ENCODE measurements at places on chromosomes 12 and 14.

DNA sequence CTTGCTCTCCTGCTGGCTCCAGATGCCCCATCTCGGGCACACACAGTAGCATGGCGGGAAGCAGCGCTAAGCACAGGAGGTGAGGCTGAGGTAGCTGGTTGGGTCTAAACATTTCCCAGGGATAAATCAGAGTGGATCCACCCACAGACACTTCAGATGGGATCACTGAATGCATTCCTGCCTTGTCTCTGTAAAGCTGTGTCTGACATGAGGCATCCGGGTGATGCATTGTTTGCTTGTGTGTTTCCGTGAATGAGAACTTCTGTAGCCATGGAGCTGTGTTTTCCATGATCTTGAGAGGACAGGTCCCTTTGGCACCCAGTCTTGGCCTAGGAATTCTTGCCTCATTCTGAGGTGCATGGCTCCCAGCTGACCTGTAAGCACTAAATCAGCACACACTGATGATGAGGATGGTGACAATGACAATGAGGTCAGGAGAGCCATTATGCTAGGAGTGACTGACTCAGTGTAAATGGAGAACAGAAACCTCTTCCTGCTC, 6.7 kb upstream of the KRT75 start:
- DNase-seq: no peak

DNA sequence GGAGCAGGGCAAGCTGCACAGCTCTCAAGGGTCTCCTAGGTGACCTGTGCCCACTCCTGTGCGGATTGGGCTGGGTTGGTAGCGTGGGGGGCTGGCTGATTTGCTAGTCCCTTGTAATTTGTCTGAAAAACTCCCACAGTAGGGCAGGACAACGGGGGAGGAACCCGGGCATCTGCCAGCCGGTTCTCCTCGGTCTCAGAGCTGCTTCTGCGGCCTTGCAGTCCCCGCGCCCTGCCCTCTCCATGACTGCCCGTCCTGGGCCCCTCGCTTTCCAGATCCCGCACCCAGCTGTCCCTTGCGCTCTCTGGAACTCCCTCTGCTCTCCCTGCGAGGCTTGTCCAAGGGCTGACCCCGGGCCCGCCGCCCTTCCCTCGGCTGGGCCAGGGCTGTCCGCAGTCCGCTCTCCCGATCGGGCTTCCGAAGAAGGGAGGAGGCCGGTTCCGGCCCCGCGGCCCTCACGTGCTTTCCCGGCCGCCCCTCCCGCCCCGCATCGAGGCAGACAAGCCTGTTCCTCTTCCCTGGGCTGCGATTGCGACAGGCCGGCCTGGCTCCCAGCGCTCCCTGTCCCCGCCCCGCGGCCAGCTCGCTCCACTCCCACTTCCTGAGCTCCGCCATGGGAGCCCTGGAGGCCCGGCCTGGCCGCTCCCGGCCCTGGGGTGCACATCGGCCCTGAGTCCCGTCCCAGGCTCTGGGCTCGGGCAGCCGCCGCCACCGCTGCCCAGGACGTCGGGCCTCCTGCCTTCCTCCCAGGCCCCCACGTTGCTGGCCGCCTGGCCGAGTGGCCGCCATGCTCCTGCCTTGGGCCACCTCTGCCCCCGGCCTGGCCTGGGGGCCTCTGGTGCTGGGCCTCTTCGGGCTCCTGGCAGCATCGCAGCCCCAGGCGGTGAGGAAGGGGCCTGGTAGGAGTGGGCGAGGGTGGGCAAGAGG, at the start of gene LTBR:
TSS of gene LTBR (plus strand) at position 591 of the 927 bp plus-strand sequence. CDS start at position 788, 197 bp downstream.
- DNase-seq: no peak

DNA sequence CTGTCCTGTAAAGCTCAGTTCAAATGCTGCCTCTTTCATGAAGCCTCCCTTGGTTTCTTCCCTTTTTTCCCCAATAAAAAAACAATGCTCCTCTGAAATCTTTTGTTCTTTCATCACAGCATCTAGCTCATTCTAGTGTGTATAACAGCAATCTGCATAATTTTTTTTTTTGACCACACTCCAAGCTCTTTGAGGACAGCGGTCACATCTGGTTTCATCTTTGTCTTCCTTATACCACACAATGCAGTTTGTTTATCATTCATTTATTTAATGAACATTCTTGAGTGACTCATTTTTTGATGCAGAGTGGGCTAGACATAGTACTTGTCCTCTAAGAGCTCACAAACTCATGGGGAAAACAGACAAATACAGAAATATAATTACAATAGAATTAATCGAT, 7.3 kb downstream of the GNG2 start:
- no peak for DNase-seq

GRCh38 chr12:68422956-68423574, 90.9 kb upstream of the MDM1 start:
- no peak for DNase-seq

DNA sequence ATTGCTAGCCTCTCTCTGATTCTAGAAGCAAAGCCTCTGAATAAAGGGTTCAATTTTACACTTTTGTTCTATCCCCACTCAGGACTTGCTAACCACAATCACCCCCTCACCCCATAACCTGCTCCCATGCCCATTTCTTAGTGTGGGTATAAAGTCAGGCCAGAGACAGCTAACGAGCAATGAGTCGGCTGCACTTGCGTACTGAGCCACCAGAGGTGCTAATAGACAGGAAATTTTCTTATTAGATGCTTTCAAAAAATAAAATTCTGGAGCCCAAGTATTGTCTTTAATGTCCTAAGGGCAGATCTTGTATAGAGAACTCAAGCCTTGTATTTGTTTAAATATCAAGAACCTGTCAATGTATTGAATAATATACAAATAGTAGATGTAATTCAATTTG, 256.9 kb downstream of the SYT1 start:
- DNase-seq: no peak

GRCh38 chr12:32240831-32241230, 134.2 kb downstream of the BICD1 start:
- no peak for DNase-seq

DNA sequence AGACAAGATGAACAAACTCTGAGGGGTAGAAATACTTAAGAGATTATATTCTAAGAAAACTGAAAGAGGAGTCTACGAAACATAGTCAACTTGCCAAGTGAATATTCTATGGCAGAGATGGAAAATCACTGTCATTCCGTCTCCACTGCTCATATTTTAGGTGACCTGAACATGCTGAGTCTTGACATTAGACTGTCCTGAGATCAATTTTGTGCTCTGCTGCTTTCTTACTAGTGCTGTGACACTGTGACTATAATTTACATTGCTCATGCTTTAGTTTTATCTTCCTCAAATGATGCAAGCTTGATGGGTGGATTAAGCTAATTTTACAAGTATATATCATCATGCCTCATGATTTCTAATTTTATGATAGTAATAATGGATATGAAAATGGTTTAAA, 228.2 kb upstream of the LRFN5 start:
- DNase-seq: no peak

DNA sequence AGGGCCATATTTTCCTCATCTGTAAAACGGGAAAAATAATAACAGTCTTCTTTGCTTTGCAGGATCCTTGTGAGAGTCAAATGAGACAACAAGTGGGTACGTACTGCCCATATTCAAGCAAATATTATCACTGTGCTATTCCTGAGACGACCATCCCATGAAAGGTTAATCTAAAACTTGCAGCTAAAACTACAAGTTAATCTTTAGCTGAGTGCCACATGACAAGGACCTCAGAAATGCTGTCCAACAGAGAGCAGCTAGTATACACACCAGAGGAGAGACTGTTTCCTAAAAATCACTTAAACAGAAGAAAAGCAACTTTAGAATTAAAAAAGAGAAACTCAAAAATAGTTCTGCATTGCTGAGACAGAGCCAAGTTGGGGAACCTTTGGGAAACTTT, 162.7 kb upstream of the TMTC2 start:
- no peak for DNase-seq

DNA sequence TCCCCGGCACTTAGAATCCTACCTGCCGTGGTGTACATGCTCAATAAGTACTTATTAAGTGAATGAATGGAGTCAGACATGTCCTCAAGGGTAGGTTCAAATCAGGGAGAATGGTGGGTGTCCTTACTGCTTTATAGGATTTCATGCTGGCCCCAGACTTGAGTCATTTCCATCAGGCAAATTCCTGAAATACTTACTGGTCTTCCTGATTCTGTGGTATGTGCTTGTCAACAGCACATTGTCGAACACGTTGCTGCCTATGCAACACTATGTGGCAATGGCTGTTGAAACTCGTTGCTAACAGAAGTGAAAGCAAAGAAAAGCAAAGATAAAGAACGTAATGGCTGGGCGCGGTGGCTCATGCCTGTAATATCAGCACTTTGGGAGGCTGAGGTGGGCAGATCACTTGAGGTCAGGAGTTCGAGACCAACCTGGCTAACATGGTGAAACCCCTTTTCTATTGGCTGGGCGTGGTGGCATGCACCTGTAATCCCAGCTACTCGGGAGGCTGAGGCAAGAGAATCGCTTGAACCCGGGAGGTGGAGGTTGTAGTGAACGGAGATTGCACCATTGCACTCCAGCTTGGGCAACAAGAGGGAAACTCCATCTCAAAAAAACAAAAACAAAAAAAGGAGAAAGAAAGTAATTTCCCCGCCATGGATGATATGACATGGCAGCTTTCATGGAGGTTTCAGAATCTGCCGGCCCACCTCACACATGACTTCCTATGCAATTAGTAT, 214.9 kb downstream of the ZFP36L1 start:
- peak; percentile 98 for DNase-seq

DNA sequence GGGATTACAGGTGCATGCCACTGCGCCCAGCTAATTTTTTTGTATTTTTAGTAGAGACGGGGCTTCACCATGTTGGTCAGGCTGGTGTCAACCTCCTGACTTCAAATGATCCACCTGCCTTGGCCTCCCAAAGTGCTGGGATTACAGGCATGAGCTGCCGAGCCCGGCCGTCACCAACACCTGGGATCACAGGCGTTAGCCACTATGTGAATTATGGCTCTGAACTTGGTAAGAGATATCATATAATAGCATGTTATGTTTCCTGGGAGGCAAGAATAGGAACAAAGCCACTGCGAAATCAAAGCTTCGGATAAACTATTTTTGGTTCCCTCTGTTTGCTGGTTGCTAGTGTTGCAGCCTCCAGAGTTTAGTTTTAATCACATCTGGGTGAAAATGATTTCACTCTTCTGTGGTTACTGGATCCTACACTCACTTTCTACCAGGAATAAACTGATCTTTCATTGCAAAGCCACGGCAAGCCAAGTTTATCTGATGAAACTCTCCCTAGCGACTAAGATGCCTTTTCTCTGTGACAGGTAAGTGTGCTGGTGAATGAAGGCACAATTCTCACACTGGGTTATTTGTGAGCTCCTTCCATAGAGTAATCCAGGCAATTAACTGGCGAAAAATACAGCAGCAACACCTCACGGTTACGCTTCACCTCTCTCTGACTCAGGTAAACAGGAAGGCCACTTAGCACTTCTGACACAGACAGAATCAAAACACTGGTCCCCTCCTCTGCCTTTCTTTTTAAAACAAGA, 16.7 kb downstream of the SNRNP35 start:
- no peak for DNase-seq

DNA sequence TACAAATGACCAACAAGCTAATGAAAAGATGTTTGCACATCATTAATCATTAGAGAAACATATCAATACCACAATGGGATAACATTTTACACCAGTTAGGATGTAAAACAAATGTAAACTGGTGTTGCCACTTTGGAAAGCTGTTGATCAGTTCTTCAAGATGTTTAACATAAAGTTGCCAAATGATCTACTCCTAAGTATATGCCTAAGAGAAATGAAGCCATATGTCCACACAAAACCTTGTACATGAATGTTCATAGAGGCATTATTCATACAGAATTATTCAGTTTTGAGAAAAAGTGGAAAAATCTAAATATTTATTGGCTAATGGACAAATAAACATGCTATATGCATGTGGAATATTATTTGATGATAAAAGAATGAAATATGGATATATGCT, 136.9 kb upstream of the KITLG start:
- DNase-seq: no peak

DNA sequence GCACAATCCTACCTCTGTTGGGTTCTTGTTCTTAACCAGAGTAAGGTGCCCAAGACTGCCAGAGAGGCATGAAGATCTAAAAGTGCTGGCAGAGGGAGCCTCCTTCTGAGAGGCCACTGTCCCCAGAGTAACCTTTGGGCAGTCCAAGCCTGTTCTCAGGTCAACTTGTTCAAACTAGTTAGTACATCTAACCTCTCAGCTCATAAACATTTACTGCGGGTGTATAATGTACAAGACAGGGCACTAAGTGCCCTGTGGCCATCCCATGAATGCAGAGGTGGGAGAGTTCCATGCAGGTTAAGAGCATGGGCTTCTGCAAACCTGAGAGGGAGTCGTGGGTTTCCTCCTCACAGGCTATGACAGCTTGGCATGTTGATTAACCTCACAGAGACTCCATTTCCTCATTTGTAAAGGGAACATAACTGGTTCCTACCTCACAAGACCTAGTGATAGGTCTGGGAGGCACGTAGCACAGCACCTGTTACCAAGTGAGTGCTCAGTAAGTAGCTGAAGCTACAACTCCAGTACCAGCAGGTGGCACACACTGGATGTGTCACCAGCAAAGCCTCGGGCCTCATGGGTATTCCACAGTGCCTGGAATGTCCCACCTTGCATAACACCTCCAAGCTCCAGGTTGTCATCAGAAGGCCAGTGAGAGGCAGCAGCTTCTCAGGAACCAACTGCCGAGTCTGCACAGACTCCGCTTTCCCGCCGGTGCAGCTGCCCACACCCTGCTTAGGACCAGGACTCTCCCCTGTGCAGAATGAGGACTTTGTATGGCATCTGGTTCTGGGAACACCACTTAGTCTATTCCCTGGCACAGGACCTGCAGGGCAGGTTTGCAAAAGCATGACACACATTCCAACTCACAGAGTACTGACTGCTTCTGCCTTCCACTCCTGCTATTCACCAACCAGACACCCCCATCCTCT, 4.4 kb downstream of the VDR start:
- DNase-seq: no peak

DNA sequence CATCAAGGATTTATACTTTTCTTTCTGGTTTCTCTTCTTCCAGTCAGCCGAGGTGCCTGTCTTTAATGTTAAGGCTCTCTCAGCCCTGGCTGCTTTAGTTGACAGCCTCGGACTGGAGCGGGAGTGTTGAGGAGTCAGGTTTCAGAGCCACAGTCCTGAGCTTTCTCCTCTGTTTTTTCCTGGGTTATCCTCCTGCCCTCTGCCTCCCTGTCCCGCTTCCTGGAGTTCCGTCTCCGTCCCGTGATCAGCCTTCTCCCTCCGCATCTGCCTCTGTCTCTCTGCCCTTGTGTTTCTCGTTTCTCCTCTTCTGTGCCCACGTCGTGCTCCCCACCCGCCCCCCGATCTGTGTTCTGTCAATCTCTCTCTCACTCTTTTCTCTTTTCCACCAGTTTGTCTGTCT, 33.0 kb downstream of the IQSEC3 start:
- DNase-seq: peak; percentile 46

All from retinal pigment epithelial cell (primary cell).